ENCODE measurements at places on chromosomes 1 and 21.

DNA sequence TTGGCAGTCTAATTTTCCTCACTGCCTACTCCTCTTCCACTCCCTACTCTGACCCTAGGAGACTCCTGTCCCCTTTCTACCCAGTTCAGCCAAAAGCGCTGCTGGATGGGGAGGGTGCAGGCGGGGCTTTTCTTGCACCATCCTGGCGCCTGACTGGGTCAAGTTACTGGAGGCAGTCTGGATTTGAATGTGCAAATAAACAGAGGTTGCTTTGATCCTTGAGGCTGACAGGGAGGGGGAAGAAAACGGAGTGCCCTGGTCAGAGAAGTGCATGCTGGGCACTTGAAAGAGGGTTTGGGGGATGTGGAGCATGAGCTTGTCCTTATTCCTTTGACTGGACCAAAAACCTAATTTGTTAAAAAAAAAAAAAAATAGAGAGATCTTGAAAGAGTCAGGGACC is 76.8 kb upstream of the SOX13 start:
- no peak for DNase-seq

DNA sequence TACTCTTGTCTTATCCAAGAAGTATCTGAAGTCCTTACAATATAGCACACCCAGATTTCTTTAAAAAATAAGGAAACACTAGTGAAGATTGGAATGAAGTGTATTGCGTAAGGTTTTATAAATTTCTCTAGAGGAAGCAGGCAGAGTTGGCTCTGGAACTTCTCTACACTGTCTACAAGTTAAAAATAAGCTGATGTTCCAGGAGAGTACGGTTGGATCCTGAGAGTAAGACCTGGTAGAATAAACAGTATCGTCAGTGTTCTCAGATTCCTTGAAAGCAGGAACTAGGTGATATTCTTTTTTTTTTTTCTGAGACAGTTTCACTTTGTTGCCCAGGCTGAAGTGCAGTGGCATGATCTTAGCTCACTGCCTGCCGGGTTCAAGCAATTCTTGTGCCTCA is 107.9 kb downstream of the USP25 start:
- peak; percentile 9 for DNase-seq

- no peak for DNase-seq
These were observed 6.1 kb upstream of the PSEN2 start for GRCh38 chr1:226864311-226864710.

GRCh38 chr1:199261328-199261727 is 622.5 kb downstream of the PTPRC start:
- DNase-seq = no peak

GRCh38 chr1:94894630-94895029 is 32.3 kb downstream of the CNN3 start:
- no peak for DNase-seq

DNA sequence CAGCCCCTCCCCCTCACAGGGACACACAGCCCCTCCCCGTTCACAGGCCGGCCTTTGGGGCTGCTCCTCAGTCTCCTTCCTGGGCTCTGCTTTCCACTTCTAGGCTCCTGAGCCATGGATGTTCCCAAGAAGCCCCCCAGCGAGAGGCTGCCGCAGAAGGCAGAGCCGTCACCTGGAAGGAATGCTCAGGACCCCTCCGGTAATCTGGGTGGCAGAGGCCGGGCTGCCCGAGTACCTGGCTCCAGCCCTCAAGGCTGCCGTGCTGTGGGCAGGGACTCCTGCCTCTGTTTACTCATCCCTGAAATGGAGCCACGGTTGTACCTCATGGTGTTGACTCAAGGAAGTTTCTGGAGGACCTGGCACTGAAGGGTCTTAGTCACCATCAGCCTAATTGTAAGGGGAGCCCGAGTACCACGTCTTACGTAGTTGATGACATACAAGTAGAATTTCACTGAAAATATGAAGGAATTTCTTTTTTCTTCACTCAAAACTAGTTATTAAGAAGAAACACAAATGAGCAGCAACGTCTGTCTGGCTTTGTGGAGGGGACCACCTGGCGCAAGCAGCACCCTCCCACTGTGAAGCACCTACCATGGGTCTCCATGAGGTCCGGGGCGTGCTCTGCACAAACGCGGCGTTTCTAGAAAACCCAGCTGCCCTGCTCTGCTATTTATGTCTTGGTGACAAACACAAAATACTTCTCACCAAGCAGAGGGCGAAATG is 33.7 kb downstream of the PRDM15 start:
- no peak for DNase-seq

- DNase-seq = no peak
These were observed 228.6 kb downstream of the COP1 start for GRCh38 chr1:175978476-175978875.

DNA sequence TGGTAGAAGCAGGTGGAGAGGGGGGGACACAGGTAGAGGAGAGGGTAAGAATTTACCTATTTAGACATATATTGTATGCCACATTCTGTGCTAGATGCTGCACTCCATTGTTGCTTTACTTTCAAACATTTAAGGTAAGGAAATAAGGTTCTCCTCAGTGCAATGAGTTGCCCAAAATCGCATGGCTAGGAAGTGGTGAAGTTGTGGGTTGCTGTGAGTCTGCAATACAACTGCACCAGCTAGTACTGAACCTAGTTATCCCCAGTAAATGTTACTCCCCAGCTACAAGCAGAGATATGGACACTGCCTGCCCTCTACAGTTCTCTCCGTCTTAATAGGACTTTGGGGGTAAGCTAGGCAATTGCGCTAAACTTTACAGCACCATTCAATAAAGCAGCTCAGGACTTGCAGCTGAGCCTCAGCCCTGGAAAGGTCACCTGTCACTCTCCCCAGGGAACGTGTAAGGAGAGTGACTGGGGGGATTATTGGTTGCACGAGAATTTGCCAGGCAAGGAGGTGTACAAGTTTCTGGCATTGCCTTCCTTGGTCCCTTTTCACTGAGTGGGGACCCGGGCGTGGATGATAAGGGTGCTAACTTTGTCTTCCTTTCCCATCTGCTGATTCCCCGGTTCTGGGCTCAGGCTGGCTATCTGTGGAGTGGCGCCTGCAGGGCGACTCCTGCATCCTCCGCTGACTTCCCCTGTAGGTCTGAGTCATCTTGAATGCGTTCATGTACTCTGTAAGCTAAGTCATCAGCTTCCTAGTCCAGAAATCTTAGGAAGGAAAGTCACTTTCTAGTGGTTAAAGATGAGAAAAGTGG is 71.3 kb upstream of the CNTN2 start:
- DNase-seq = peak; percentile 67

GRCh38 chr1:204448344-204448964 is 36.8 kb upstream of the PPP1R15B start:
- DNase-seq = peak; percentile 16
